ENCODE measurements at places on chromosomes 3 and 15. TPM values are rescaled to one million over a fixed set of nuclear protein-coding genes. Genes with fewer than 3 reads are reported as not detected.
A peak's percentile ranks its signal among the peaks of the same experiment; 100 is the strongest.

DNA sequence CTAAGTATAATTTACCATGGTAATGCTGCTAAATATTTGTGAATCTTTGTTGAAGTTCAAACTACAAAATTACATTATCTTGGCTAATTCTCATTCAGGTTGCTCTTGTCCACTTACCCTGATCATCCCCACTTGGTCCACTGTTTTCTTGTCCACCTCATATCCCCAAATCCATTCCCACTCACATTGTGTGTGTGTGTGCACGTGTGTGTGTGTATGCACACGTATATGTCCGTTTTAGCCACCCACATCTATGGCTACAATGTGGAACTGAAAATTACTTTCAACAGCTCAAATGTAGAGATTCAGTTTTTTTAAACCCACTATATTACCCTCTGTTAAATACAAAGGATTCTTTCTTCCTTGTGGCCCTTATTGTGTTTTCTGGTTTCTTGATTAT, 15.2 kb upstream of the MEIS2 start:
- DNase-seq, result no peak

DNA sequence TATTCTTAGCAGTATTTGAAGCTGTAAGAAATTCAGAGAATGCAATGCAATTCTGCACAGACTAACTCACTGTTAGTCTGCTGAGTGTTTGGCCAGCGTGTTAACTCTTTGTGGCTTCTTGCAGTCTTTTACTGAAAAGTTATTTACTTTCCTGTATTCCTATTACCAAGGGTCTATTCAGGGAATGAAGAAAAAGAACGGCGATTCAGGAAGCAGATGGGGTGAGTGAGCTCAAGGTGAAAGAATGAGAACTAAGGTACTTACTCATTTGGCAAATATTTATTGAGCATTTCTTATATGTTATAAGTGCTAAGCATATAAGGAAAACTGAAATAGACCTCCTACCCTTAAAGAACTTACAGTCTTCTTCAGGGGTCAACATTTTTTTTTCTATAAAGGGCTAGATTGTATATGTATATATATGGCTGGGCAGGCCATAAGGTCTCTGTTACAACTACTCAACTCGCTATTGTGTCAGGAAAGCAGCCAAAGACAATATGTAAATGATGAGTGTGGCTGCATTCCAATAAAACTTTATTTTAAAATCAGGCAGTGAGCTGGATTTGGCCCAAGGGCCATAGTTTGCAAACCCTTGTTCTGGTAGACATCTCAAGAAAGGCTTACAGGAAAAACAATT, 271.9 kb upstream of the GADL1 start:
- no peak for DNase-seq

GRCh38 chr3:36373084-36373483, 7.2 kb upstream of the STAC start:
- no peak for DNase-seq

DNA sequence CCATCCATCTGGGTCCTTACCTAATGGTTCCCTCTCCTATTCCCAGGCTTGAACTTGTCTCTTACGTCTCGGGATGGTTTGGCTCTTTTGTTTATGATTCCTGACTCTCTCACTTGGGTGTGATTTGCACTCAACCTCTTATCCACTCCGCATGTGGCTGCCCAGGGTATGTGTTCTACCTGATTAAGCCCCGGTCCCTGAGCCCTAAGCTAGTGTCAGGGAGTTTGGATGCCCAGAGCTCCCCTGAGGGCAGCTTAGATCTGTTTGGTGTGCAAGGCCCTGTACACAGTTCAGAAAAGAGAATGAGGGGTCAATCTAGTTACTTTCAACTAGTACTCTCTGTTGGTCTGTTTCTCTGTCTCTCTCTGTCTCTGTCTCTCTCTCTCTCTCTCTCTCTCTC, 15.9 kb upstream of the STARD5 start:
- no peak for DNase-seq

- DNase-seq, result no peak
Observed at GRCh38 chr3:106421909-106422308, 553.1 kb upstream of the CBLB start.

DNA sequence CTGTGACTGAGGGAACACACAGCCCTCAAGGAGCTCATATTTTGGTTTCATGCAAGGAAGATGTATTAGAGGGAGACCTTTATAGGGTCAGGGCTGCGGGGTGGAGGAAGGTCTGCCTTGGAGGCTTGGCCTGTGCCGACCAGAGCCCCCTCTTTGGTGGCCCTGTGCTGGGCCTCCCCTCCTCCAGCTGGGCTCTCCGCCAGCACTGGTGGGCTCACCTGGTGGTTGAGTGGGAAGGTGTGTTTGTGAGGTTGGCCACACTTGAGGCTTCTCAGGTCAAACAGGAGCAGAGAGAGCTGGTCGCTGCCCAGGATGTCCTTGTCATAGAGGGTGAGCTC, 2.6 kb downstream of the PLA2G4F start:
- DNase-seq, result no peak

GRCh38 chr3:124861041-124861440, 26.1 kb downstream of the ITGB5 start:
- DNase-seq, result no peak

DNA sequence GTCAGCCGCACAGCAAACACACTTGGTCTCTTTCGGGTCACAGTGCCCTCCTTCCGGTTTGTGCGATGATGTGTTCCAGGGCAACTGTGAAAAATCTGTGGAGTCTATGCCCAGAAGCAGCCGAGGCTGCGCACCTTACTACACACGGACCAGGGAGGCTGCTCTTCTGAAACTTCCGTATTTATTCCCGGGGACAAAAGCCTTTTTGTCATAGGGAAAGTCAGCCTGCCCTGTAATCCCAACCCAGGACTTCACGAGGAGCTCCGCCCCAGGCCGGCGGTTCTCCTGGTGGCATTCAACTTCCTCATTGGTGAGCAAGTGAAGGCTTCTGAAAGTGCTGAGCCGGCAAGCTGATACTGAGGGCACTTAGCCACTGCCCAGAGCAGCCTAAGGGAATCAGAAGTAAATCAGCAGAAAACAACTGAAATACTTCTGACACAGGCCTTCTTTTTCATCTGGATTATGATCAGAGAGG, 126.5 kb downstream of the FMN1 start:
- no peak for DNase-seq

DNA sequence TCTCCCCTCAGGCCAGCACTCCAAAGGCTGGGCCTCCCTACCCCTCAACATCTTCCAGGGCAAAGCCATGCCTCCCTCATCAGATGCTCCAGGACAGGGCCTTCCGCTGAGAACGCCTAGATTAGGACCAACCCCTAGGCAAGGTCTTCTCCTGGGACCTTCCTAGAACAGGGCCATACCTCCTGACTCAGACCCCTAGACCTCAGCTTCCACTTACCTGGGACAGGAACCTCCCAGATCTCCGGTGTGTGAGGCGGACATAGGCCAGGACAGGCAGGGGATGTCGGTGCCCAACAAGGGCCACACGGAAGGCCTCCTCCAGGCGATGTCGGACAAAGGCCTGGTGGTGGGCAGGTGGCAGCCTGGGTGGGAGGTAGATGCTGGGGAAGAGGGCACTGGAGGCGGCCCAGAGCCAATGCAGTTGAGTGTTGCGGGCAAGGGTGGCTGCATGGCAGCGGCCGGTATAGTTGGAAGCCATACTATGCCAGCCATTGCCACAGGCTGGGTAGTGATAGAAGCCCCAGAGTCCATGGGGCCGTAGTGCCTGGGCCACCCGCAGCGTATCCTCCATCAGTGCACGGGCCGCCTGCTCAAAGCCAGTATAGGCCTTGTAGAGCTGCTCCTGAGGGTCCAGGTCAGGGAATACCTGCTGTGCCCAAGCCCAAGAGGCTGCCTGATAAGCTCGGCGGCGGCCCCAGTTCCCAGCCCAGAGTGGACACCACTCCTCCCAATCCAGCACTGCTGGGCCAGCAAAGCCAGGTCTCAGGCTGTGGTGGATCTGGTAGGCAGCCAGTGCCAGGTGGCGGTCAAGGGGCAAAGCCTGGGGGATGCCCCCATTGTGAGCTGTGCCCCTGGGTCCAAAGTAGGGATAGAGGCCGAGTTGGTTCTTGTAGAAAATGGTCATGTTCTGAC, 2.5 kb upstream of the IFRD2 start:
- no peak for DNase-seq

- peak; percentile 82 for DNase-seq
Observed at GRCh38 chr15:88615303-88616107, 5.6 kb upstream of the AEN start.

DNA sequence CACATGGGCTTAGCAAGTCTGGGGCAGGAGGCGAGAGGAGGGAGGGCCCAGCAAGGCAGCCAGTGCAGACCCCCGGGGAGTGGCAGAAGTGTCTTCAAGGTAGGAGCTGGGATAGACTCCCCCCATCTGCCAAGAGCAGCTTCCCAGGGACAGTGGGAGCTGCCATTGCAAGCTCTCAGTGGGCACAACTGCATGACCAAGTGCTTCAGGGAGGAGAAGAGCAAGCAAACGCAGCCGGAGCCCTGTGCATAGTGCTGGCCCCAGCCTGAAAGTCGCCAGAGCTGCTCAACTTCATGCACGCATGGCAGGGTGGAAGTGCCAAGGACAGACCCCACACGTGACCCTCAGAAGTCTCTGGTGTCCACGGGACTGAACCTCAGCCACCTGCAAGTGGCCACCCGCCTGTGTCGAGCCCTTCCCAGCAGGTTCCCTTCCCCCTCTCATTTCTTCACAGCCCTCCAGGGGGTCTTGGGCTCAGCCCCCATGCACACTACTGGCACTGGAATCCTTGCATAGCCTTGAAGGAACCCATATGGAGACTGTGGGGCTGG, 89.4 kb downstream of the PLXNA1 start:
- DNase-seq, result no peak

DNA sequence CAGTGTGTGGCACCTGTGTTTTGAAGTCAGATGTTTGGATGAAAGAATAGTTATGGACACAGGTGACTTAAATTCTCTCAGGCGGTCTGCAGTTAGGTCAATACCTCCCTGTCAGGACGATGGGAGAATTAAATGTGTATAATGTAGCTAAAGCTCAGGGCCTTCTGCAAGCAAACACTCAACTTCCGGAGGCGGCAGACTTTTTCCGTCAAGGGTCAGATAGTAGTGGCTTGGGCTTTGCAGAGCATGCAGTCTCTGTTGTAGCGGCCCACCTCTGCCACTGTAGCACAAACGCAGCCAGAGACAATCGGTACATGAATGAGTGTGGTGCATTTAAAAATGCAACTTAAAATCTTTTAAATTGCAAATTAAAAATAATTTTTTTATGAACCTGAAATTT, 47.4 kb downstream of the CMTM8 start:
- DNase-seq, result no peak

DNA sequence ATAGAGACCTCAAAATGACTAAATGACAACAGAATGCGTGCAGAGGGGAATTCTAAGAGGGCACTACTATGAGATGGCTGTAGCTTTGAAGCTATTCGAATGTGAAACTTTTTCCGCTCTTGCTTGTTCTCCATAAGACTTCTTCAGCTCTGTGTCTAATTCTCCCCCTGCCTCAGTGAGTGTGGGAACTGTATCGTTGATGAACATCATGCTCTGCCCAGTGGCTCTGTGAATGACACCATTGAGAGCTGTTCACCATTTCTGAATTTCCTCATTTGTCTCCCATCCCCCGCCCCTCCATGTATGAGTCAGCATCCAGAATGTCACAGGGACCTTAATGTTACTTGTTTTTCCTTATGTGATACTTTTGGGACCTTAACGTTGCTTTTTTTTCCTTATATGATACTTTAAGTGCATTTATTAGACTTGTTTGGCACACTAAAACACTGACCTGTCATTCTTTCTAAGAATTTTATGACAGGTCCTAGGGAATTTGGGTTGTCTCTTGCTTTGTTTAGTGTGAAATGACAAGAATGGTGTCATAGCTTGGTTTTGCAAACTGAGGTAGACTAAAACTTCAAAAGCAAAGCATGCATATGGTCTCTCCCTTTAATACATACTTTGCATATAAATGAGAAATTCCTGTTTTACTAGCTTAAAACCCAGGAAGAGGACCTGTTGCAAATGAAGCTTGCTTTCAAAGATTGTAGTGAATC, 99.6 kb downstream of the FNDC3B start:
- DNase-seq, result no peak

DNA sequence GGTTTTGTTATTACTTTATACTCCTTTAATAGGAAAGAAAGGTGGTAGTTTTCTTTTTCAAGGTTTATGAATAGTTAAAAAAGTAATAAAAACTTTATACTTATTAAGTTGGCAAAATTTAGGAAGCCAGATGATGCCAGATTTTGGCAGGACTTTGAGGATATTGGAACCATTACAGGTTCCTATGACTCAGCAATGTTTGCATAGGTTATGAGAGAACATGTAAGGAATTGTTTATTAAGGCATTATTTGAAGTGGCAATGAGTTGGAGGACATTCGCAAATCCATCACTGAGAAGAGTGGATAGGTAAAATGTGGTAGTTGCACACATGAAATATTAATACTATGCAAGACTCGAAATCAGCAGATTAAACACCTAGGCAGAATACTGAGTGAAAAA, 29.9 kb downstream of the CDAN1 start:
- no peak for DNase-seq

GRCh38 chr3:128196647-128197046, 43.4 kb downstream of the EEFSEC start:
- peak; percentile 29 for DNase-seq

DNA sequence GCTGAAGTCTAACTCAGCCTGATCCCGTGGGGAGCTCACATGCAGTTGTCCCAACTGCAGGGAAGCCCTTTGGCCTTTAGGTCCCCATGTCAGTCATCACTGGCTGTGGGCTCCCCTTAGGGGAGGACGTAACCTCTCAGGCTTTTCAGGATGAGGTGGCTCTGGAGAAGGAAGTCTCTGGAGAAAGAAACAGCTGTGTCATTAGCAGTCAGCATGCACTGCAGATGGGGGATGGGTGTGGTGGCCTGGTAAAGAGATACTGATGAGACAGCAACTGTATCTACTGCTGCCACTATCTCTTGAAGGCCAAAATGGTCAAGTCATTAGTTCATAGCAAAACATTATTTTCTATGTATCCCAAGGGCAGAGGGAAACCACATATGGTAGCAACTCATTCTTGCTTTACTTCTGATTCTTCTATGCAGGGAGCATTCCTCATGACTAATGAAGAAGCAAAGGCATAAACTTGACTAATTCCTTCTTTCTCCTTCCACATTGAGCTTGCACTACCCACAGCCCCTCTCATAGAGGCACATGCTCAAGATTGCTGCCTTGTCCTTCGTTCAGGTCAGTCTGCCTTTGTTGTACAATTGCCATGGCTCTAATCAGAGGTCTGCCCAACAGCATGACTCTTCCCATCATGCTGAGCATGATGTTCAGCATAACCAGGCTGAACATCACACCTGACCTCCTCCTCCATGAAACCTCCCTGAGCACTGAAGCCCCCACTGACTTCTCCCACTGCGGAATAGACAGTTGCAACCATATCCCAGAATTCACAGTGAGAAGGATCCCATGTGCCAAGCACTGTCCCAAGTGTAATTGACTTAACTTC, 47.8 kb upstream of the TMEM158 start:
- DNase-seq, result peak; percentile 91

ITIH1 gene
- total RNA-seq, result not detected

XCR1 gene
- total RNA-seq, result not detected

FRMD4B gene
- 15.6 TPM for total RNA-seq

PLA2G4E gene
- total RNA-seq, result not detected

ARPC4 gene
- total RNA-seq, result 129 TPM

TNNC1 gene
- 7.1 TPM for total RNA-seq

MAPKAPK3 gene
- 31.3 TPM for total RNA-seq
